ENCODE measurements at places on chromosomes 6 and 20.

DNA sequence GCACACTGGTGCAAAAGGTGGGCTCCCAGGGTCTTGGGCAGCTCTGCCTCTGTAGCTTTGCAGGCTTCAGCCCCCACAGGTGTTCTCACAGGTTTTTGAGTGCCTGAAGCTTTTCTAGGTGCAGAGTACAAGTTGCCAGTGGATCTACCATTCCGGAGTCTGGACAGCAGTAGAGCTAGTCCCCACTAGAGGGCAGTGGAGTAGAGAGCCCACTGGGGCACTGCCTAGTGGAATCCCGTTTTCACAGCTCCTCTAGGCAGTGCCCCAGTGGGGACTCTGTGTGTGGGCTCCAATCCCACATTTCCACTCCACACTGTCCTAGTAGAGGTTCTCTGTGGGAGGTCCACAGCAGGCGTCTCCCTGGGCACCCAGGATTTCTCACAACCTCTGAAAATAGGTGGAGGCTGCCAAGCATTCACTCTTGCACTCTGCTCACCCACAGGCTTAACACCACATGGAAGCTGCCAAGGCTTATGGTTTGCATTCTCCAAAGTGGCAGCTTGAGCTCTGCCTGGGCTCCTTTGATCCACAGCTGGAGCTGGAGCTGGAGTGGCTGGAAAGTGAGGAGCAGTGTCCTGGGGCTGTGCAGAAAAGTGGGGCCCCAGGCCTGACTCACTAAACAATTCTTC lies 86.3 kb upstream of the PROKR2 start:
- DNase-seq, result peak; percentile 20

- DNase-seq, result no peak
Measured at GRCh38 chr6:151999194-151999593, 191.7 kb downstream of the ESR1 start.

- no peak for DNase-seq
Measured at GRCh38 chr20:63741676-63742380, 2.3 kb downstream of the SLC2A4RG start.

DNA sequence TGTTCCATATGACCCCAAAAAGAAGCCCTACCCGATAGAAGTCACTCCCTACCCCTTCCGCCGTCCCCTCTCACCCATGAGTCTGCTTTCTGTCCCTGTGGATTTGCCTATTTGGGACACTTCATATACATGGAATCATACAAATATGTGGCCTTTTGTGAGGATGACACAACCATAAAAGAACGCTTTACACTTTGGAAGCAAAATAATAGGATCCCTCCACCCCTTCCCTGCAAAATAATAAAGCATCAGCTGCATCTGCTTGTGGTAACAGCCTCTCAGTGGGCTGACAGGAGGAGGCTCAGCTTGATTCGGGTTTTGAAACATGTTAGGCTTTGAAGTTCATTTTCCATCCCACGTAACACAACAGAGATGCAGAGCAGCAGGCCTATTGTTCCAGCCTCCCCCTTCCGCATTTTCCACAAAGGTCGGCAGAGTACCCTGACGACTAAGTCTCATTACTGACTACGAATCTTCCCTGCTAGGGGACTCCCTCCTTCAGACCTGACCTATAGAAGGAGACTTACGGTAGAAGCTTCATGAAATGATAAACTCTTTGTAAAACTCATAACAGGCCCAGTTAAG lies 99.1 kb downstream of the ALDH8A1 start:
- no peak for DNase-seq

DNA sequence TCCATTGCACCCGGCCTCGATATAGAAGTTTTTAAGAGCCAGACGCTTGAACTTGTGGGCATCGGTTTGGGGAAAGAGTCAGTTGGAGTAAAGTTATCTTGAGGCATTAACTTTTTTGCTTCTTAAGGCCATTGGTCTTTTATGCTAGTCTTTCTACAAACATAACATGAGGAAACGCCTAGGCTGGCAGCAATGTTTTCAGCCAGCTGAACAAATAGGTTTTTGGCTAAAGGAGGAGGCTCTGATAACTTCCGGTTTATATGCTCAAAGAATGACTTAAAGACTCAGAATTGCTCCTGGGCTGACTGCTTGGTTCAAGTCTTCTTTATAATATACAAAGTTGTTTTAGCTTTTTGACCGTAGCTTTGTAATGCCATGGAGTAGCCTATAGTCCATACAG lies 46.2 kb downstream of the HLA-C start:
- no peak for DNase-seq

Data from CMK (cell line).